Activated T-cell treated with anti-CD3 and anti-CD28 coated beads for 48 hours (primary cell): ENCODE measurements at places on chromosomes 1 and 21.

GRCh38 chr1:4634793-4635406 lies 19.5 kb upstream of the AJAP1 start:
- no peak for DNase-seq

DNA sequence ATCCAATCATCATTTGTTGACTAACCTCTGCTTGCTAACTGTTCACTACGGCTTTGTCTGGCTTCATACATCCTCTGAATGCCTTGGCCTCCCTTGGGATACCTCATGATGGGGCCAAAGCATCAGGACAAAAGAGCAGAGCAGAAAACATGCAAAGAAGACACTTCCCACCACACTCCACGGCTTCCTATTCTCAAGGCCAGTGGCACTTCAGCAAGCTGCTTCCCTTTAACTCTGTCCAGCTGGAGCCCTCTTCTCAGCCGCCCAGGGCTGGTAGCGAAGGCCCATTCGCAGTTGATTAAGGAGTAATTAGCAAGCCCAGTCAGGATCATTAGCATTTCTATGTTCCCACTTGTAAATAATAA lies 224.3 kb upstream of the FGGY start:
- no peak for DNase-seq

DNA sequence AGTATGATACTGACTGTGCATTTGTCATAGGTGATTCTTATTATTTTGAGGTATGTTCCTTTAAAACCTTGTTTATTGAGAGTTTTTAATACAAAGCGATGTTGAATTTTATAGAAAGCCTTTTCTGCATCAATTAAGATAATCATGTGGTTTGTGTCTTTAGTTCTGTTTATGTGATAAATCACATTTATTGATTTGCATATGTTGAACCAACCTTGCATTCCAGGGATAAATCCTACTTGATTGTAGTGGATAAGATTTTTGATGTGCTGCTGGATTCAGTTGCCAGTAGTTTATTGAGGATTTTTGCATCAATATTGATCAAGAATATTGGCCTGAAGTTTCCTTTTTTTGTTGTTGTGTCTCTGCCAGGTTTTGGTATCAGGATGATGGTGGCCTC lies 158.0 kb downstream of the CENPF start:
- no peak for DNase-seq

- DNase-seq, result peak; percentile 10
These were observed 1.4 kb downstream of the RCC1 start for GRCh38 chr1:28507247-28507645.

GRCh38 chr1:167934426-167935215 lies 1.9 kb upstream of the DCAF6 start:
- DNase-seq, result no peak
